ENCODE measurements at places on chromosomes 1 and 21. TPM values are rescaled to one million over a fixed set of nuclear protein-coding genes. Genes with fewer than 3 reads are reported as not detected.

CREB3L4 gene
- total RNA-seq = 5.3 TPM

LEMD1 gene
- not detected for total RNA-seq

GNAT2 gene
- not detected for total RNA-seq

SDC3 gene
- total RNA-seq = 11.5 TPM

SELENBP1 gene
- total RNA-seq = 66.2 TPM

DPT gene
- 39.4 TPM for total RNA-seq

GPR37L1 gene
- total RNA-seq = not detected

LGR6 gene
- 0.19 TPM for total RNA-seq

KIAA1614 gene
- 1.1 TPM for total RNA-seq

HSPB7 gene
- total RNA-seq = 2,323 TPM

CR1L gene
- not detected for total RNA-seq

TNFRSF18 gene
- total RNA-seq = not detected

TMEM234 gene
- 2.6 TPM for total RNA-seq

GPR157 gene
- total RNA-seq = 49.5 TPM

C21orf58 gene
- total RNA-seq = 1.1 TPM

GRCh38 chr1:65189576-65190115 is 41.6 kb downstream of the AK4 start:
- no peak for DNase-seq

- peak; percentile 38 for DNase-seq
Measured at GRCh38 chr1:31763671-31764311, 349 bp downstream of the ADGRB2 start.

DNA sequence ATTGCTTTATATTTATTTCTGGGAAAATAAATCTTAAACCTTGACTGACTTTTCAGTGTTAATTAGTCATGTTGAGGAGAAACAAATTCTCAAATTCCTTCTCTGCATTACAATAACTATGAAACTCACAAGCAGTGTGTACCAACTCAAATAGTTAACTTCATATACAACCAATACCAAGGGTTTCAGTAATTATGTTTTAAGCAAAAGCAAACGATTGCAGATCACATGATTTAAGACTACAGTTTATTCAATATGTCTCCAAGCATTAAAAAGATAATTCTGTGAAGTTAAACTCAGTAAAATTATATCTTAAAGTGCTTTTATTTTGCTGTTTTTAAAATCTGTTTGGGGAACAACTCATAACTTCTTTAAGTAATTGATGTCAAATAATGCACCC is 28.6 kb downstream of the PCSK9 start:
- no peak for DNase-seq

GRCh38 chr1:67721650-67722291 is 36.8 kb downstream of the GADD45A start:
- DNase-seq = no peak

- no peak for DNase-seq
Measured at GRCh38 chr1:189936861-189937260, 540.8 kb downstream of the BRINP3 start.

DNA sequence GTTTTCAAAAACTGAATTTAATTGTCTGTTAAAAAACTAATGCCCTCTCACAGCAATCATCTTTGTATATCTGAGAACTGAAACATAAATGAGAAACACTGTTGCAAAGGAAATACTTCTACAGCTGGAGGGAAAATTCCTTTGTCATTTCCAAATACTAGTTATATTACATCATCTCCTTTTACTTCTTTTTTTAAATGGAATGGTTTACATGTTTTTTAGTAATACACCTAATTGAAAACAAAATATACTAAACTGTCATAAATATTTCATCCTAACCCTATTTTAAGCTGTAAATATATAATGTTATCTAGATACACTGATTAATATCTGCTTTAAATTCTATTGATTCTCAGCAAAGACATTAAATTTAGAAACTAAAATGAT is 19.1 kb downstream of the CDC42BPA start:
- no peak for DNase-seq

DNA sequence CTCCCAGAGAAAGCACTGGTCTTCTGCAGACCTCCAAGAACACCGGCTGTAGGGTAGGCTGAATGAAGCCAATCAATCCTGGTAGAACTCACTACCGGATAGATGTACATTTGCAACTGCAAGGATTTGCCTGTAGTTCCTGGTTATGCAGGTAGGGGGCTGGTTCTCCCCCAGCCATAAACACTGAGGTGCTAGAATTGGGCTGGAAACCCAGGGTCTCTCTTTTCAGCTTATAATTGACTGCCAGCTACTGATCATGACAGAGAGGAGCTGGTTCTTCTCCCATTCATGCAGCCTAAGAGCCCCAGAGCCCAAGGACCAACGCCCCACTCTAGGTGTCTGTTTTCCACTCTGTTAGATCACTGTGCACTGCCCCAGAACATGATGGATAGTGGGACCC is 21.5 kb upstream of the MTARC2 start:
- DNase-seq = no peak

DNA sequence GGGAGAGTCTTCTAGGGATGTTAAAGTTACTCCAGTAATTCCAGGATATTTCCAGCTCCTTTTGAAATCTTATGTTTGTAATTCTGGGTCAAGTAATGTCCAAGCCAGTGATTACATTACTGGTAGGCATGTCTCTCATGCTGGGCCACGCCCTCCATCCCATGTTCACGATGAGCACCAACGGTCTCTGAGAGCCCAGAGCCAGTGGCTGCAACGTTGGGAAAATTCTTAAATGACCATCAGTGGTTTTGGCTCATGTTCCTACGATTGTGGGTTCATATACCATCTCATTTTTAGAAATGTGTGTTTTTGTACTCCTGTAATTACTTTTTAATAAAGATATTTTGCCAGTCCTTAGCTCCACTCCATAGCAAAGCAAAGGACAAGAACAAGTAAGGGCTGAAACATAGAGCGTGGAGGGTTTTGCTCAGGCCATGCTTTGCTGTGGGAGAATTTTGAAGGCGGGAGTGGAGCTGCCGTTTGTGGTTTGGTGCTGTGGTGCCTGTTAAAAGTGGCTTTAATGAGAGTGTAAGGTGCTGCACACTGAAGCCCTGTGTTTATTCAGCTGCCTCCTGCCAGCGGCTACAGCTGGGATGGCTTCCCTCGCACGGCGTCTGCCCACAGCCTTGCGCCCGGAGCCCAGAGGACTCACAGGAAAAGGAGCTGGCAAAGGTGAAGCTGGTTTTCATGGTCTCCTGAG is 28.9 kb downstream of the VANGL1 start:
- DNase-seq = no peak

GRCh38 chr1:109478806-109479205 is 4.9 kb upstream of the ATXN7L2 start:
- no peak for DNase-seq

GRCh38 chr1:197391303-197392226 is 123.5 kb downstream of the CRB1 start:
- no peak for DNase-seq

DNA sequence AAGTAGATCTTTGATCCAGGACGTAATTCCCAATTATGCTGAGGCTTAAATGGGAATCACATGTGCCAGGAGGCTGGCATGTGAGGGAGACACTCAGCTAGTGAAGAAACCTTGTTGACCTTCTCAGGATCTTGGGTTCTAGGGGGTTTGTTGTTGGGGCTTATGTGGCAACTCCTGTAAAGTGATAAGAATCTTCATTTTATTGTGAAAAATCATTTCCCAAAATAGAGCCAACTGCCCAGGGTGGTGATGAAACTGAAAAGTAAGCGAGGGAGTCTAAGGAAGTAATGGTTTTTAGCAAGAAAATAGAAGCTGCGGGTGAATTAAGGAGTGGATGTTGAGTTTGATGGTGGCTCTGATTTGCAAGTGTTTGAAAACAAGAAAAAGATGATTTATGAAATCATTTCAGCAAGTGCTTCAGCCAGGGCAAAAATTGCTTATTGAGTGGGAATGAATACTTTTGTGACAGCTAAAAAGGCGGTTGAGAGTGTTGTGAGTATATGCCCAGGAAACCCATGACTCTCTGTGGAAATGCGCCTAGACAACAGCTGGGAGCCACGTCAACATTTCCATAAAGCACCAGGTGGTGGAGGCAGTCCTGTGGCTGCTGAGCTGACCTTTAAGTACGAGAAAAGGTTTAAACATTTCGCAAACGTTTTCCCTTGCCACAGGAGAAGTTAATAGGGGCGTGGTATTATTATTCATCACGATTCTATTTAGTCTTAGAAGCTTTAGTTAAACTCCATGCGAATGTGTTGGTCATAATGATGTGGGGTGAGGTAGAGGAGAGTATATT is 102.7 kb downstream of the HMGB4 start:
- DNase-seq = peak; percentile 20

DNA sequence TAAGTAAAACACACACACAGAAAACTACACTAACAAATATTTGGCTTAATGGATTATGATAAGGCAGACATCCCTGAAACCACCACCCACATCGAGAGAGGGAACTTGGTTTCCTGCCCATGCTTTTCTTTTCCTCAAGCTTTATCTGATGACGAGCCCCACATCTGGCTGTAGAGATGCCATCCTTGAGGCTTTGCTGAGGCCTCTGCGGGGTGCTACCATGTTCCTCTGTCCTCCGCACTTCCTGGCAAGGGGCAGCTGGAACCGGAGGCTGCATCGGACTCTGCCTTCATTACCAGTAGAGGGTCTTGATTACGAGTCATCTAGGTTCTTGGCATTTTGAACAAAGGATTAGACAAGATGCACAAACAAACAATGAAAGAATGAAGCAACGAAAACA is 21.7 kb upstream of the C1orf174 start:
- DNase-seq = no peak

DNA sequence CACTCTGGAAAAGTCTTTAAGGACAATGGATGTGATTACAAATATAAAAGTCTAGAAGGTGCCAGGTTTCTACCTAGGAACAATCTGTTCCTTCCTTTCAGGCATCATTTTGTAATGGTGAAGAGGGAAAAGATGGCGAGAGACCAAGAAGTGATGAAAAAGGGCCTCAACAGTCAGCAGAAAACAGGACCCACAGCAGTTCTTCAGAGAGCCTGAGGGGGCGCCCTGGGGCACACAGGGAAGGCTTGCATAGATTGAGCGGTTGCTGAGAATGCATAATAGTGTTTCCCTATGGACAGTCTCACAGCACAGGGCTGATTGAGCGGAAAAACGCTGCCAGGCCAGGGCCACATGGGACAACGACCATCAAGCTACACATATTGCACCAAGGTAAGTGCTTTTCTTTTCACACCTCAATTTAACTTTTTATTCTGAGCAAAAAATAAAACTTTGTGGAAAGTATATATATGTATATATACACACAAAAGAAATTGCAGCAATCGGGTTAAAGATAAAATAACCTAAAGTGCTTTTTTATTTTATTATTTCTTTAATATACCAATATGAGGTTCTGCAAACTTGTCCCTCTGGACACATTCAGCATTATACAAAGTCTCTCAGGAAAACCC is 3.1 kb upstream of the YRDC start:
- peak; percentile 83 for DNase-seq

- DNase-seq = no peak
Measured at GRCh38 chr1:94874423-94874822, 52.5 kb downstream of the CNN3 start.

DNA sequence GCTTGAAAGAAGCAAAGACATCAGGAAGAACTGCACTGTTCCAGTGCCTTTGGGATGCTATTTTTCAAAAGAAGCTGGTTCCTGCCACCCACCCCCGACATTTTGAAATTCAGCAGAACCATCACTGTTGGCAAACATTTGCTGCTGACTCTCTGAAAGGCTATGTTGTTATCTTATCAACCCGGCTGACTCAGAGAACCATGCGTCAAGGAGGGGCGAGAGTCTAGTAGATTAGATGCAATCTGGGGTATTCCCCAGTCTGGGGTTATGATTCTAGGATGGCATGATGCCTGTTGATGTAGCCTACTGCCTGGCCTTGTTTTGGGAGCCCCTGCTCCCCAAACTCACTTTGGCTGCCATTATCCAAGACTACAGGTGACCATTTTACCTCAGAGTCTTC is 267.8 kb upstream of the RUNX1 start:
- DNase-seq = no peak

GRCh38 chr1:71660411-71660810 is 579.6 kb upstream of the ZRANB2 start:
- no peak for DNase-seq

GRCh38 chr1:231694075-231694431 is 67.5 kb downstream of the DISC1 start:
- DNase-seq = peak; percentile 42

GRCh38 chr1:8862528-8862927 is 16.0 kb downstream of the ENO1 start:
- no peak for DNase-seq

GRCh38 chr1:36350659-36351226 is 27.3 kb upstream of the EVA1B start:
- no peak for DNase-seq

GRCh38 chr1:207031016-207031415 is 1.5 kb downstream of the C1orf116 start:
- no peak for DNase-seq

GRCh38 chr1:46446646-46447498 is 42.8 kb upstream of the DMBX1 start:
- peak; percentile 71 for DNase-seq

- DNase-seq = no peak
Measured at GRCh38 chr1:53592521-53592982, 133.4 kb downstream of the DMRTB1 start.

GRCh38 chr1:46820560-46821060 is 21.8 kb downstream of the CYP4B1 start:
- DNase-seq = peak; percentile 23

DNA sequence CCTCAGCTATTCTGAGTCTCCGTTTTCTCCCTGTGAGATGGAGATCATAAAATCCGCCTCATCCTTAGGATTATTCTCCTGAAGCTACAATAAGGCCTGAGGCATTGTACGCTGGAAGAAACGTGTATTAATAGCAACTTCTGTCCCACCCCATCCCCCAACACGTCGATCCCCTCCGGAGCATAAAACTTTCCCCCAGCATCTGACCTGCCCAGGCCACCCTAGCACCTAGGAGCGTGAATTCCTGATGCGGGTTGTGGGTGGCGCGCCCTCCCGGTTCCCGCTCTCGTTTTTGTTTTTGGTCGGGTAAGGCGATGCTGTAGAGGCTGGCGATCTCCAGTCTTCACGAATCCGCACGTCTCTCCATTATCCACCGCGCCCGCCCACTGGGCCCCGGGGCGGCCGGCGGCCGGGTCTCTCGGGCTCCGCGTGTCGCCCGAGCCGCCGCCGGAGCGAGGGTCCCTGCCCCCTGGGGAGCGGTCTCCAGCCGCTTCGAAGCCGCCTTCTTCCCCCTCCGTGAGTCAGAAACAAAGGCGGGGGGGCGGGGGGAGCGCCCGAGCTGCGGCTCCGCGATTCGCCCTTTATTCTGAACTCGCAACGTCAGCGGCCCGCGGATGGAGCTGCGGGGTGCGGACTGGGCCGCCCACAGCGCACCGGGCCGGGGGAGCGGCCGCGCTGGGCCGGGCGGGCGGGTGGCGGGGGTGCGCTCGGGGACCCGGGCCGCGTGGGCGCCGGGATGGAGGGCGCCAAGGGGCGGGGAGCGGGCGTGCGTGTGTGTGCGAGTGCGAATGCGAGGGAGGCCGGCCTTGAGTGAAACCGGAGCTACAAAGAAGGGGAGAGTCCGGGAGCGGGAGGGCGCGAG is at the start of gene PLEKHO1:
Gene PLEKHO1, plus strand, starts transcription at position 646 of the 862 bp plus-strand sequence. CDS start 342 bp downstream, outside the sequence.
- peak; percentile 91 for DNase-seq

DNA sequence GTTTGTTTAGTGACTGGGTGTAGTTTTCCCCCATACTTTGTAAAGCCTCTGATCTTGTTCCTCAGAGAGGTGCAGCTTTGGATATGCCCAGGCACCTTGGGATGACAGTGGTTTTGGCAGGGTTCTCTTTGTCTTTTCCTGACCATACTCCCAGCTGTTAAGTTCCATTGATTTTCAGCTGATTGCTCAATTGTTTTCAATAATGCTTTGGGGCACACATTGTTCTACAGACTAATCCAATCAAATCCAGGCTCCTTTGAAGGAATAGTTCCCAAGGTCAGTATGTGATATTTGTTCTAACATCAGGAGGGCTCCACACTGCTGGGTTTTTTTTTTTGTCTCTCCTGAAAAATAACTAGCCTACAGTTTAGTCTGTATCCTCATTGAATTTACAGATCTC is 24.8 kb downstream of the PPP2R5A start:
- DNase-seq = no peak

All from psoas muscle (tissue), 8 donors.